ENCODE measurements at places on chromosomes 16 and 17. TPM values are rescaled to one million over a fixed set of nuclear protein-coding genes. Genes with fewer than 3 reads are reported as not detected.
A peak's percentile ranks its signal among the peaks of the same experiment; 100 is the strongest.

DNA sequence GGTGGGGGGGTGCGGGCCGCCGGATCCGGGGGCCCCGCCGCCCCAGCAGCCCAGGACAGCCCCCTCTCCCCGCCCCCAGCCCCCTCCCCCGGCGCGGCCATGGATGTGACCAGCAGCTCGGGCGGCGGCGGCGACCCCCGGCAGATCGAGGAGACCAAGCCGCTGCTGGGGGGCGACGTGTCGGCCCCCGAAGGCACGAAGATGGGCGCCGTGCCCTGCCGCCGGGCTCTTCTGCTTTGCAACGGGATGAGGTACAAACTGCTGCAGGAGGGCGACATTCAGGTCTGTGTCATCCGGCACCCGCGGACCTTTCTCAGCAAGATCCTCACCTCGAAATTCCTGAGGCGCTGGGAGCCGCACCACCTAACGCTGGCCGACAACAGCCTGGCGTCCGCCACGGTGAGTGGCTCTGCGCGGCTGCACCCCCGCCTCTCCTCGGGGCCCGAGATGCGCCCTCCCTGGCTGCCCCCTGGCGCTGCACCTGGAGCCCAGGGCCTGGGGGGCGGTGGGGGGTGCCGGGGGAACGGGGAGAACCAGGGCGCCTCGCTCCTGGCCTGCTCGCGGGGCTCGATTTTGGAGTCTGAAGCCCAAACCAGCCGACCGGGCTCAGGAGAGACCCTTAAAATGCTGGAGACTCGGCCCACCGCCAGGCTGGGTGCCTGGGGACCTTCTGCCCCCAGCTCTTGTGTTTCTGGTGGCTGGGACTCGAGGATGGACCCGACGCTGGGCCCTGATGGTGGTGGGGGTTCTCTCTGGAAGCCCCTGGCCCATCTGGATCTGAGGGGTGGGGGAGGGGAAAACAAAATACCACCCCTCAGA is 744 bp downstream of the CMIP start:
- DNase-seq = peak; percentile 53

- DNase-seq = no peak
Measured at GRCh38 chr16:49640581-49640980, 215.3 kb downstream of the ZNF423 start.

- DNase-seq = no peak
Measured at GRCh38 chr17:34182036-34182803, 72.9 kb upstream of the CCL2 start.

Gene SOX15
- polyA plus RNA-seq = 0.33 TPM

DNA sequence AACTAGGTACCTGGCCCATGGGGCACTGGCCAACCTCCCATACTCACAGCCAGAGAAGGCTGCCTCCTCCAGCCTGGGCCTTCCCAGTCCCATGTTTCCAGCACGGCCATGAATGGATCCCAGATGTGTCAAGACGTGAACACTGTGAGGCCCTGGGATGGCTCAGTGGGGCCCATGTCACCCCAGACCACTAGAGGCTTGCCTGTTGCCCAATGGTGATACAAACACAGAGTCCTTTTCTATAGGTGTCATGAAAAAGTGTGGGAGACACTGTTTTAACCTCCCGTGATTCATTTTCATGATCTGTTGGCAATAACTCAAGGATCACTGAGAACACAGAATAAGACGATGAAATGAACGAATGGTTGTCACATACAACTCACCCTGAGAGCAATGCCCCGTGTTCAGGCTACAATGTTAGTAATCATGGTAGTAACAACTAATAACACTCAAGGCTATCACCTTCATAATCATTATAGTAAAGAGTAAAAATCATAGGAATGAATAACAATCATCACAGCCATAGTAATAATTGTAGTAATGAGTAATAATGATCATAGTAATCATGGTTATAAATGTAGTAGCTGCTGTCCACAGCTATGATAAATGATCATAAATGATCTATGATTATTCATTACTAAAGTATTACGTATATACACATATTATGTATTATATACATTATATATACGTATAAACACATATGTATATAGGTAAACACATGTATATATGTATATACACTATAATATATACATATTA is 64.0 kb downstream of the DYNLRB2 start:
- no peak for DNase-seq

GRCh38 chr17:69286257-69286656 is 40.7 kb downstream of the ABCA5 start:
- no peak for DNase-seq

DNA sequence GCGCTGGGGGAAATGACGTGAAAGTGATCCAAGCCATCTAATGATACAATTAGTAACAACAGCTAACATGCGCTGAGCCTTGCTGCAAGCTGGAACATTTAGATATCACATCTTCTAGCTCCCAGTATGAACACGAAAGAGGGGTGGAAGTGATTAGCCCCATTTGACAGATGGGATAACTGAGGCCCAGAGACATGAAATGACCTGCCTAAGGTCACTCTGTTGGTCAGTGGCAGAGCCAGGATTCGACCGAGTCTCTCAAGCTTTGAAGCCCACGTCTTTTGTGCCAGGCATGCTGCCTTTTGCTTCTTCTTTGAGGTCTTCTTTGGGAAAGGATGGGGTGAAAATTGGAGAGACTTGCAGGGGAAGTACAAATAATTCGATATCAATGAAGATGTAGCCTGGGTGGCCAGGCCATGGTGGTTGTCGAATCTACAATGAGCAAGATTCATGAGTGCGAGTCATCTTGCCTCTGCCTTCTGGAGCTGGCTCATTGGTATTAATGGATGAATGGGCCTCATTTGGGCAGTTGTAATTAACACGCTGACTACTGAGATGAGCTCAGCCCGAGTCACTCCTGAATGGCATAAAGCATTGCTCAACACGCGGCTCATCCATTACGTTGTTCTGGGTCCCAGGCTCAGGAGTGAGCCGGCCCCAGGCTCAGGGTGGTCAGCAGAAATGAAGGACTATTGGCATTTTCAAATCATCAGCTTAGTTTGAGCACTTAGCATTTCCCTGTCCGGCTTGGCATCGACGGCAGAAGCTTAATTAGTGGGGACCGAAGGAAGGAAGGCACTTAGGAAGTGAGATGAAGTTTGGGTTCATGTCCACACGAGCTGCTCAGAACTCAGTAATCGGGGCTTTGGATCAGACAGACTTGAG is 28.0 kb upstream of the GPRC5B start:
- no peak for DNase-seq

Gene CCL4
- polyA plus RNA-seq = 3.3 TPM

Gene LUC7L
- polyA plus RNA-seq = 19.8 TPM

GRCh38 chr17:27362909-27363308 is 69.0 kb downstream of the WSB1 start:
- no peak for DNase-seq

- no peak for DNase-seq
Measured at GRCh38 chr16:56371660-56371937, 53.7 kb downstream of the AMFR start.

GRCh38 chr17:81328489-81328888 is 33.4 kb upstream of the SLC38A10 start:
- DNase-seq = no peak

- DNase-seq = no peak
Measured at GRCh38 chr16:17350207-17350606, 120.6 kb downstream of the XYLT1 start.
